ENCODE measurements at places on chromosomes 2 and 18.

- DNase-seq, result peak; percentile 74
Observed at GRCh38 chr2:44981714-44982108, 27.5 kb downstream of the SIX2 start.

- DNase-seq, result no peak
Observed at GRCh38 chr18:60018618-60019462, 119.0 kb downstream of the PMAIP1 start.

GRCh38 chr2:112767693-112768330, 3.4 kb upstream of the CKAP2L start:
- DNase-seq, result no peak

DNA sequence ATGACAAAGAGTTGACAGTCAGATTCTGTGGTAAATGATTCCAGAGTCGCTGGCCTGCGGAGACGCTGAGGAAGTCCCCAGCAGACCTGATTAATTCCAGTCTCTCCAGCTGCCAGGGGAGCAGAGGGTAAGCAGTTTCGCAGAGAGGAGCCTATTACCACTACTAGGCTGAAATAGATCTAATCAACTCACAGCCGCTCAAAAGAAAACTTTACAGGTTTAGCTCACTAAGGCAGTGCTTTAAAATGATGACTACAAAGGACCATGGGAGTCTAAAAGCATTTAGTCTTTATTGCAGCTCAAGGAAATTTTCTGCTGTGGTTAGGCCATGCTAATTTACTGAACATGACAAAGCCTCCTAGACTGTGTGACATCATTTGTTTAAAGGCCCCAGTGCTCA, 445.6 kb upstream of the POU3F3 start:
- no peak for DNase-seq

DNA sequence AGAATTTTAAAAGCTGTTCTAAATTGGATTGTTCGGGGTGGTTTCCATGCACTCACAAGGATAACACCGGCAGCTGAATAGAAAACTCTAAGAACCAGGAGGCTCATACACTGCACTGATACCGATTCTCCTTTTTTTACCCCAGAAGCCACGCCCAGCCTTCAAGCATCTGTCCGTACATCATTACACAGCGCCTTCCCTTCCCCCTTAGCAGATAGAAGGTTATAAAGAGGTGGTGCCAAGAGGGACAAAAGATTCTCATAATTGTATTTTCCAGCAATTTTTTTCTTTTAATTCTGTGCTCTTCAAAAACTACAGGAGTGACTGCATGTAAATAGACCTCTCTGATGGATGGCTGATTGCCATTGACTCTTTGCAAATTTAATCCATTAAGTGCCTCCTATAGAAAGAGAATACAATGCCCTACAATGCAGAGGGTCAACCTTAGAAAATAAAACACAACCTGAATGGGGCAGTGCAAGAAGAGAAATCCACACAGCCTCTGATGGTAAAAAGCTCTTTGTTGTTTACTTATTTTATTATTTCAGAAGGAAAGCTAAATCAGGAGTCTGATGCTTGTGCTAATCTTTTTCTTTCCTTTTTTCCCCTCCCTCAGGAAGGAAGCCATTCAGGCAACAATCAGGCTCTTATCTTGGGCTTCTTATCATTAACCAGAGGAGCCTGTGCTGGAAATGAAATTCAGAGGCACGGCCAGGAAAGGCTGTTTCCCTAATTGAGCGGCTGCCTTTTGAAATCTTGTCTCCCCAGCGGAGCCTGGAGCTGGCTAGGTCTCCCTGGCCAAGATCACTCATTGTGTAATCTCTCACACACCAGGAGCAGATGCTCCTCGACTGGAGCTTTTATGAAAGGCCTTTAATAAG, 198.9 kb upstream of the NABP1 start:
- peak; percentile 15 for DNase-seq

- DNase-seq, result no peak
Observed at GRCh38 chr2:217471319-217471718, 531.5 kb downstream of the TNS1 start.

GRCh38 chr2:70851704-70852103, 16.1 kb upstream of the CD207 start:
- no peak for DNase-seq

DNA sequence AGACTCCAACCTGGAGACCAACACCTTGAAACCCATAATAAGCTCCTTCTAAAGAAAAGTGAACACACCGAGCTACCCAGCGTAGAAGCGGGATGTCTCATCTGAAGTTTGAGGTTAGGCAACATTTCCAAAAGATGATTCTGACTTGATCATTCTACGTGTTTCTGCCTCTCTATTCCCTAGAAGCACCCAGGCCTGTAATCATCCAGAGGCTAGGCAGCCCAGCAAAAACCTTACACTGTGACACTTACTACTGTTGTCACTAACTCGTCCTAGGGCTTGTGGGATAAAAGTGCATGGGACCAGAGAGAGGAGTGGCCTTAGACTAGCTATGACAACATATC, 1.4 kb downstream of the ZBTB14 start:
- peak; percentile 3 for DNase-seq

GRCh38 chr18:30806823-30807222, 235.7 kb downstream of the DSC3 start:
- DNase-seq, result no peak

GRCh38 chr2:7013471-7014160, 96.4 kb downstream of the RNF144A start:
- DNase-seq, result no peak

- no peak for DNase-seq
Observed at GRCh38 chr2:232321156-232321816, 57.3 kb upstream of the ALPP start.

DNA sequence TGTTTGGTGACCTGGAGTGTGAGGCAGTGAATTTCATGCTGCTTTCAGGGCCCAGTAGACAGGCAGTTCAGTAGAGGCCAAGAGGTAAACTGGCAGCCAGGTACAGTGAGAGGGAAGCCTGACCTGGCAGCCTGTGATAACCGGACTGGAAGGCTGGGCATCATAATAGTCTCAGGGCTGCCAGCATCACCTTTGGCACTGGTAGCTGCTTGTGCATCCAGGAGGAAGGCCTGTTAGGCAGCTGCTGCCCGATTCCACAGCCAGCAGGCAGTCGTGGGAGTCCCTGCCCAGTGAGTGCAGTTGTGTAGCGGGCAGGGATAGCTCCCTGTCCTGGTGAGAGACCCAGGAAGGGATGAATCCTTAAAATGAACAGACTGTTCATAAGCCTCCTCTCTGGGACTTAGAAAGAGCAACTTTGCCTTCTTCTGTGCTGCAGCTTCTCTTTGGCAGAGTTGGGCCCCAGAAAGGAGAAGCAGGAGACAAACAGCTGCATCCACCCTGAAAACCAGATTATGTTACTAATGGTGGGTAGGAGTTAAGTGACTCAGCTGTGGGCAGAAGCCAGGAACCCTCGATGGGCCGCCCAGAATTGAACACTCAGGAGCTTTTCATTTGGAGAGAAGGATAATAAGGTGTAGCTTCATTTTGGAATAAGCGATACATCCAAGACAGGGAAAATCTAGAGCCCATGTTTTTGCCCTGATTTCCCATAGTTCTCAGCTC, 8.1 kb upstream of the GPBAR1 start:
- DNase-seq, result no peak

DNA sequence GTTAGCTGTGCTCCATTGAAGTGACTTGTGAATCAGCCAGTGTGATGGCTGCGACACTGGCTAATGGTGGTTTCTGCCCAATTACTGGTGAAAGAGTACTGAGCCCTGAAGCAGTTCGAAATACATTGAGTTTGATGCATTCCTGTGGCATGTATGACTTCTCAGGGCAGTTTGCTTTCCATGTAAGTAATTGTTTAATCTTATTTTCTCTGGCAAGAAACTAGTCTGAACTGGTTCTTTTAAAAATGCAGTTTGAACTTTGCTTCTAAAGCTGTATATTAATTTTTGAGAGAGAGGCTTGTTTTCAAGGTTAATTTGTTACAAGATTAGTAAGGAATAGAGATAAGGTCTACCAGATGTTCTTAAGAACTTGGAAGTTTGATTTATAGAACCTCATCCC, 46.7 kb downstream of the GLS start:
- no peak for DNase-seq

DNA sequence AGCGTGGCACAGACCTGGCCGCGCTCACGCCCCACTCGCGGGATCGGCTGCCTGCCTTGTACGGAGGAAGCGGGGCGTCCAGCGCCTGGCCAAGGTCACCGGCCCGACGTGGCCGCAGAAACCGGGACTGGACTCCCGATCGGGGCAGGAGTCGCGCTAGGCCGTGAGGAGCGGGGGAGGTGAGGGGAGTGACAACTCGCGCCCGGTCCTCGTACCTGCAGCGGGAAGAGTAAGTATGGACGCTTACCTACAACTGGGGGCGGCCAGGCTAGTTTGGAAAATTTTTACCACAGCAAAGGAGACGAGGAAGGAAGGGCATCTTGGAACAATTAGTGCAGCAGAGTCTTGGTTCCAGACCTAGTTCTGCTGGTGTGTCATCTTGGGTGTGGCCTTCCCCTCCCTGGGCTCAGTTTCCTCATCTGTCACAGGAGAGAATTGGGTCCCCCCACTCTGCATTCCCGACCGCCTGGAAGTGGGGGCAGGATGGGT, 693 bp downstream of the UBE2F start:
- DNase-seq, result no peak

DNA sequence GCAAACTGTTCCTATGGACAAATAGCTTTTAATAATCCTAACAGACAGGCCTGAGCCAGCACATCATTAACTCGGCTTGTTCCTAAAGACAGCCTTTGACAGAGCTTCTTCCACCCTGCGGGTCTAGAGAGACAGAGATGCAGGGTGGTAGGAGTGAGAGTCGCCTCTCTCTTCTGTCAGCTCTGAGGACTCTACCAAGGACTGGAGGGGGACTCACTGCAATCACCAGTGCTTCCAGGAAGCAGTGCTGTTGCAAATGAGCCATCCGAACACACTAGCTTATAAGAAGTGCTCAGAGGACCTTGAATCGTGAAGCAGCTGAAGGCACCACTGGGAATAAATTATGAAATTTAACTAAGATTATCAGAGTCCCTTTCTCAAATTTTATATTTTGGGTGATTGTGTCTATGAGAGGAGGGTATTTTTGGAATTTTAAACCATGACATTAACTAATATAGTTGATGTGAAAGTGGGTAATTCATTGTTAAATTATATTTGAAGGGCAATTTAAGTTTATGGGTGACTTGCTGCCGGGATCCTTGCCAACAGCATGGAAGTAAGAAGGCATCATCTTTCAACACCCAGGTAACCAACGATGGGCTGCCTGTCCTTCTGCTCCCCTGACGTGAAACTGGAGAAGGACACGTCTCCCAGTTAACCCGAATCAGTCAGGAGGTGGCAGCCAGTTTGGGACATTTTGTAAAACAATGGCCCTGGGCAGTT, 43.6 kb upstream of the PXDN start:
- no peak for DNase-seq

DNA sequence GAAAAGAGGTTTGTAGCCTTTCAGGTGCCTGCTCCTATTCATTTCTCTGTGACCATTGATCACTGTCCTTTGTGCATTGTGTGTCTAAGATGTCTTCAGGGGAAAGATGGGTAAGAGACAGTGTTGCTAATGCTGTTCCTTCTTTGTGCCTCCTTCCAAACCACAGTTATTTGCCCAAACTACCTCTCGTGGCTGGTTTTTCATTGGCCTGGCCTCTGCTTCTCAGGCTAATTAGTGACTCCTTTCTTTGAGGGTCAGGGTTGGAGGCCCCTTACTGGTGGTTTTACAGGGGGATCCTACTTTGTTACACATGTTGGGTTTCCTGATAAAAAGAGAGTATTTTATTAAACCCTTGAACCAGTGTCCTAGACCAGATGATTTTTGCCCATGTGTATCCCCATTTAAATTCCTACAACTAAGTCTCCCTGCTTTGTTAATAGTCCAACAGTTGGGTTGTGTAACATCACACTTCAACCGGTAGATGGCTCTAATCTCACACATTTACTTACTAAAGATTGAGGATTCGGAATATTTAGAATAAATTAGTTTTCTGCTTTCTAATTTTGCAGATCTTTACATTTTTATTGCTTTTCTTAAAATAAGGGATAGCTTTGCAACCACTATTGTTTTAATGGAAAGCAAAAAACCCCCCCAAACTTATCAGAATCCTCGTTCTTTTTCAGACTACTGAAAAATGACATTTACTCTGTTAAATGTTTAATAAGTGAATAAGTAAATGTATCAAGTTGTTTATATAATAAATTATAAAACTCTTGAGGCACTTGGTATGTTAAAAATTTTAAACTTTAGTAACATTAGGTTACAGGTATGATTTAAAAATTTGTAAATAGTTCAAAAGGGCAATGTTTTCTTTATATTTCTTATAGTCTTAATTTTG, 2.4 kb downstream of the MARS2 start:
- no peak for DNase-seq

DNA sequence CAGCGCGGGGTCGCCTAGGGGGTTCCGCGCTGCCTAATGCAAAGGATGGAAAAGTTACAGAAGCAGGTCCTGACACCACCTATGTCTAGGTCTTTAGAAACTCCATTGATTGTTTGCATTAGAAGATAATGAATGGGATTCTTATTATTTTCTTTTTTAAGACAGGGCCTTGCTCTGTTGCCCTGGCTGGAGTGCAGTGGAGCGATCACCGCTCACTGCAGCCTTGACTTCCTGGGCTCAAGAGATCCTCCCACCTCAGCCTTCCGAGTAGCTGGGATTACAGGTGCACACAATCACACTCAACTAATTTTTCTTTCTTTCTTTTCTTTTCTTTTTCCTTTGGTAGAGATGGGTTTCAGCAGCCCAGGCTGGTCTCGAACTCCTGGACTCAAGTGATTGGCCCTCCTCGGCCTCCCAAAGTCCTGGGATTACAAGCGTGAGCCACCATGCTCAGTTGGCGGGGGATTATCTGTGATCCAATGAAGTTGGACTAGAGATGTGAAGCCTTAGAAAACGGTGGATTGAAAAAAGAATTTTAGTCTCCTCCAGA, 761 bp upstream of the IDH1 start:
- DNase-seq, result no peak

DNA sequence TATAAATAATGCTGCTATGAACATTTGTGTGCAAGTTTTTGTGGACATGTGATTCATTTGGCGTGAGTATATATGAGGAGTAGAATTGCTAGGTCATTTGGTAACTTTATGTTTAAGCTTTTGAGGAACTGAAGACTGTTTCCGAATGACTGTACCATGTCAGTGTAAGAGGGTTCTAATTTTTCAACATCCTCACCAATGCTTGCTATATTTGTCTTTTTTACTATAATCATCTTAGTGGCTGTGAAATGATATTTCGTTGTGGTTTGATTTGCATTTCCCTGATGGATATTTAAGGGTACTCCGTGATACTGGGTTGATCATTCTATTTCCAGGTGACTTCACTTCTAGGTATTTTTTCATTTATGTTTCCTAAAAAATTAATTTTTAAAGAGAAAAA, 241.1 kb downstream of the BCL2 start:
- no peak for DNase-seq

Data from spinal cord (tissue), 10 donors.